ENCODE measurements at places on chromosomes 11 and 22.

DNA sequence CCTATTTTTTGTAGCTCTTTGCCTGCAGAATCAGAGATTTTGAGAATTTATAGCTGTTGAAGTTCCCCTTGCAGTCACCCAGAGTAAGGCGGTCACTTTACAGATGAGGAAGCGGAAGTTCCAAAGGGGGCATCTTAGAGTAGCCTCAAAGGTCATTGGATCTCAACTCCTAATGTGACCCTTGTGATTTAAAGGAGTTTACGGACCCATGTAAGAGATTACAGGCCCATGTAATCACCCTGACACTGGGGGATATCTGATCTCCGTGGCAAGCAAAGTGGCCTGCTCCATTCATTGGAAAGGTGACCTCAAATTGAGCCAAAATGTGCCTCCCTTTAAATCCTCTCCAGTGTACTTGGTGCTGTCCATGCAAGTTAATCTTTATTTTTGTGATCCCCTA is 15.7 kb downstream of the P2RX3 start:
- no peak for DNase-seq

GRCh38 chr22:36347094-36347493 is 40.7 kb downstream of the MYH9 start:
- no peak for DNase-seq

DNA sequence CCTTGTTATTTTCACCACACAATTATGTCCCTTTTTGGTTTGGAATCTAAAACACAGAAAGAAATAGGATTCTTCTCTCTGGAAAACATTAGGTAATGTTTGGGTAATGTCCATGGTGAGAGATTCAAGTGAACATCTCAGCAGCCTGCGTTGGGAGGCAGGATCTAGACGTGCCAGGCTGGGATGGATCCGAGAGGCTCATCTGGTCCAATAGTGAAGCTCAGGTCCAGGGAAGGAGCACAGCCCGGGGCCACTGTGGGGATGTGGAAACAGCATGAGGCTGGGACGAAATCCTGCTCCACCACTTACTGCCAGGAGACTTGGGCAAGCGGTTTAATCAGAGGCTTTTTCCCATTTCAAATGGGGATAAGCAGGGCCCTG is 109.9 kb downstream of the CSNK2A3 start:
- DNase-seq = no peak

DNA sequence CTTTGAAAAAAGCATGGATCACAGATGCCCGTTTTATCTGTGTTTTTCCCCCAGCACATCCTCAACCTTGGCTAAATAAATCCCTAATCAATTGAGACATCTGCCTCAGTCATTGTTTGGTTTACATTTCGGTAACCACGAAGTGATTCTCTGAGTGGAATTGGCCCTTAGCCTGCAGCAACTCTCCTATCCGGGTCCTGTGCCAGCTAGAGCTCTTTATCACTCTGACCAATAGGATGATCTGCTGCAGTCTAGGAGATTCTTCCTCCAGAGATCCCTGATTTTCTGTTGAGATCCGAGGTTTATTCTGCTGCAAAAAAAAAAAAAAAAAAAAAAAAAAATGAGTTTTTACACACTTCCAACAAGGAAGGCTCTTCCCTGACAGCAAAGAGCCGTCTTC is 137.3 kb downstream of the KCNA4 start:
- no peak for DNase-seq

- no peak for DNase-seq
These were observed 40.5 kb downstream of the SGSM3 start for GRCh38 chr22:40410731-40411505.

DNA sequence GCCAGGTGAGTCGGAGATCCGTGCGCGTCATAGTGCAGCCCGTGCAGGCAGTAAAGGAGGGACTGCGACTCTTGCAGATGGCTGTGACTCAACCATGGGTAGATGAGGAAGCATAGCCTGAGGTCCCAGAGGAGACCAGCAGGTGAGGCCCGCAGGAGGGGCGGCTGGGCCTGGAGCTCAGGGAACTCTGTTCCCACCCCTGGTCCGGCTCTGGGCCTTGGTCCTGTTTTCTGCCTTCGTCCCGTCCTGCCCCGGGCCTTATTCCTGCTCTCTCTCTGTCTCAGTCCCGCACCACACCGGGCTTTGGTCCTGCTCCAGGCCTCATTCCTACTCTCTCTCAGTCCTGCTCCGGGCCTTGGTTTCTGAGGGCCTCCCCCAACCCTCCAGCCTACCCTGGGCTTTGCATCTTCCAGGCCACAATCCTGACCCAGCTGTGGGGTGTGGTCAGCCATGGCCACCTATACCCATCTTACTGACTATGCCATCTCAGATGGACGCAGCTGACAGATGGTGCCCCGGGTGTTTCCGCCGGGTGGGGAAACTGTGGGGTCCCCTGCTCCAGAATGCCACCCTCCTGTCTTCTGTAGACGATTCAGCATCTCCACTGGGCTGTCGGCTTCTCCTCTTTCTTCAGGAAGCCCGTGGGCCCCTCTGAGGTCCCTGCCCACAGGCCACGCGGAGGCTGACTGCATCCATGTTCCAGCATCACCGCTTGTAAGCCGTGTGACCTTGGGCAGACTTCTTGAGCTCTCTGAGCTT is 1134.1 kb downstream of the BRD1 start:
- DNase-seq = no peak

- no peak for DNase-seq
These were observed 53.2 kb downstream of the ALX4 start for GRCh38 chr11:44256673-44257291.

DNA sequence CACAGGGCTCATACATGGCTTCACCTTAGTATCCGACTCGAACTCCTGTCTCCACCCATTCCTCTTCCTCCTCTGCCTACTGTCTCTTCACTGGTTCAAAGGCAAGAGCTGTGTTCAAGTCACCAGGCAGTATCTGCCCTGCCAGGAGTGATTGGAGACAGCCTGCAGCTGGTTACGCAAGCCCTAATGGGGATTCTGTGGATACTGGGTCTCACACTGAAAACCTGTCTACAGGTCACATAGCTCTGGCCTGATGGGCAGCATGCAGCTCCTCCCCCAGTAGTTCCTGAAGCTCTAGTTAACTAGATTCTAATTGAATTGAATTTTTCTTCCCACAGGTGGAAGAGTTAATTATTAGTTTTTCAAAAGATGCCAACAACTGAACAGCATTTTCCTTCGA is 332.2 kb downstream of the TMEM135 start:
- no peak for DNase-seq

DNA sequence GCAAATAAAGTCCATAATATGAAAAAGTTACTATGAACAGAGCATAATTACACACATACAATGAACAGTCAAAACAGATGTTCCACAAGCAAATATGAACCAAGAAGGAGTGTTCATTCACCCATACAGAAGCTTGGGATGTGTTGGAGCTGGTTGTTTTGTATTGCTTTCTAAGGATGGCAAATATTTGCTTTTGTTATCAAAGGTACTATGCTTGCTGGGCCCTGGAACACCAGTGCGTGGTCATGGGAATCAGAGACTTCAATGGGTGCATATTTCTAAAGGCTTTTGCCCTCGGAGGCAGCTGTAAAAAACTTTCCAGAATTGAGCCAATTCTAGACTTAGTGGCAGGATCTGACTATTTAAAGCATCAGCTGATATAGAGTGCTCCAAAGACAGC is 85.1 kb downstream of the BARX2 start:
- DNase-seq = no peak

All from NCI-H446 treated with DMSO at 0.1 percent for 48 hours (cell line).